ENCODE measurements at places on chromosomes 12 and 14.
A peak's percentile ranks its signal among the peaks of the same experiment; 100 is the strongest.

DNA sequence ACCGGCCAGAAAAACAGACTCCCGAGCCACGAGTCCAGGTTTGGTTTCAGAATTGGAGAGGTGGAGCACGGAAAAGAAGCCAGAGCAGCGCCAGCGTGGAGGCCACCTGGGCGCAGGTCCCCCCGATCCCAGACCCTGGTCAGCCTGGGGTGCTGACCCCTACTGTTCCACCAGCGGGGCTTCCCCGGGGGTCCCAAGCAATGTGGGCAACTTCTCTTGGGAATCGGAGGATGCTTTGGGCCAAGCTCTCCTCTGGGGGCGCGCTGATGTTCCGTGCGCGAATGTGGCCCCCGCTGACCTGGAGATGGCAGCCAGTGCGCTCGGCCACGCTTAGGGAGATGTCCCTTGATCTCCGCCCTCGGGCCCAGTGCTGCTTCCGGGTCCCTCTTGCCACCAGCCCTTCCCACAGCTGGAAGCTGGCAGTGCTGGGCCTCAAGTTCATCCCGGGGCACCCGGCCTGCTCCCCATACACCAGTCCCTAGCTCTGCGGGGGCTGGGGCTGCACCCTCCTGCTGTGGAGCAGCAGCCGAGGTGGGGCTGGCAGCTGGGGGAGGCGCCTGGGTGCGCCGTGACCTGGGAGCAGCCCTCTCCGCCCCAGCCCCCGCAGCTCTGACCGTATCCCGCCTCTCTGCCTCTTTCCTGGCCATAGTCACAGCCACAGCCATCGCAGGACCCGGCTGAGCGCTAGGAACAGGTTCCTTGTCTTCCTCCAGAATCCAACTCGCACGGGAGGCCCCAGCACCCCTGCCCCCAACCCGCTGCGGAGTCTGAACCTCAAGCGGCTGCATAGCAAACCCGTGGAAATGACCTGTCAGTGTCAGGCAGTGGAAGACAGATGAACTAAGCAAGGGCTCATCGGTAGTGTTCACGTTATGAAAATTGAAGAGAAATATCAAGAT is 91.2 kb downstream of the RCOR1 start:
- no peak for DNase-seq

DNA sequence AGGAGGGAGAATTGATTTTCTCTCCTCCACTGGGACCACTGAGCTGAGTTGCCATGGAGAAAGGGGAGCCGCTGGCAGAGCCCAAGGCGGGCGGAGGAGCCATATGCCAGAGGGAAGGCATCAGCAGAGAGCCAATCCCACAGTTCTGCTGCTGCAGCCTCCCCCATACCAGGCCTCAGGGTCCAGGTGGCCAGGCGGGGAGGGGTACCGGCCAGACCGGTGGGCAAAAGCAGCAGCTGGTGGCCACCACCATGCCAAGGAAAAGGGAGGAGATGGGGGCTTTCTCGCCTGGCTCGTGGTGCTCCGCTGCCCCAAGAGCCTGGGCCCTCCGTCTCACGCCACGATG is 72.8 kb downstream of the PITPNM2 start:
- no peak for DNase-seq

DNA sequence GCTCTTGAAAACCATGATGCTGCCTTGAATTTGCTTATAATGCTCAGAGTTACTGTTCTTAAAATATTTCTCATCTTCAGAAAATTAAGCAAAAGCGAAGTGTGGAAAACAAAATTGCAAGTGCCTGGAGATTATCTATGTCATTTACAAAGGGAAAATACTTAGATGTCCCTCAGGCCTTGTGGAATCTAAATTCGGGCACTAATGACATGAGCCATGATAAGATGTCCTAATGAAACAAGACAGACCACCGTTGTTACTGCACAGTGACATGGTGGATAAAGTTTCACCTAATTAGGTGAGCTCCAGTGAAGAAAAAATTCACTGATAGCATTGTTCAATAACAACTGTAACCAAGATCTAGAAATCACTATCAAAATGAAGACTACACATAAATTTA is 30.4 kb downstream of the PPP1R13B start:
- no peak for DNase-seq

GRCh38 chr12:31518680-31519227 is 72.2 kb downstream of the DENND5B start:
- peak; percentile 89 for DNase-seq

- DNase-seq = no peak
Measured at GRCh38 chr12:72077111-72077820, 138.6 kb downstream of the TPH2 start.

GRCh38 chr12:118328486-118329330 is 44.0 kb downstream of the TAOK3 start:
- no peak for DNase-seq

DNA sequence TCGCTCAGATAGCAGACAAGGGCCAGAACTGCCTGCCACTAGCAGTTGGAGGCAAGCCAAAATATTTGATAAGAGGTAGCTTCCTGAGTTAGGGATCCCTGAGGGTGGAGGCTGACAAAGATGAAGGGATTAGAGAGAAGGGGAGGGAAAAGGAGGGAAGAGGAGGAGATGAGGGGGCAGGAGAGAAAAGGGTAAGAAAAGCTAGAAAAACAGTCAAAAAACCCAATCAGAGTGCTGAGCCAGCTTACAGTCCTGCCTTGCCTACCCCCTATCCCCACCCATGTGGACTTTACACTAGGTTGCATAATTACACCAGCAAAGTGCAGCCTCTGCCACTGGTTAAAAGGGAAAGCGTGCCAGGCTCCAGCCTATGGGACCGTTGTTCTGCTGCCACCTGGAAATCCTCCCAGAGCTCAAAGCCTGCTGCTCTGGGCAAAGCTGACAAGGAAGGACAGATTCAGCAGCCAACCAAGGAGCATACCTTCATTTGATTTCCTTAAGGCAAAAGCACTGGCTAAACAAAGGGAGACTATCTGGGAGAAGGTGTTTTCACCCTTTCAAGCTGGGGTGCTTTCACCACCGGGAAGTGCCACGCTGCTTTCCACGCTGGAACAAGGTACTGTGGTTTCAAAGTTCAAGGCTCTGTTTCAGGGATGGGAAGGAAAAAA is 3.8 kb upstream of the NUMB start:
- no peak for DNase-seq

GRCh38 chr12:52013626-52014310 is 7.0 kb downstream of the TAMALIN start:
- no peak for DNase-seq

GRCh38 chr12:110927546-110927945 is 7.2 kb upstream of the MYL2 start:
- DNase-seq = no peak

DNA sequence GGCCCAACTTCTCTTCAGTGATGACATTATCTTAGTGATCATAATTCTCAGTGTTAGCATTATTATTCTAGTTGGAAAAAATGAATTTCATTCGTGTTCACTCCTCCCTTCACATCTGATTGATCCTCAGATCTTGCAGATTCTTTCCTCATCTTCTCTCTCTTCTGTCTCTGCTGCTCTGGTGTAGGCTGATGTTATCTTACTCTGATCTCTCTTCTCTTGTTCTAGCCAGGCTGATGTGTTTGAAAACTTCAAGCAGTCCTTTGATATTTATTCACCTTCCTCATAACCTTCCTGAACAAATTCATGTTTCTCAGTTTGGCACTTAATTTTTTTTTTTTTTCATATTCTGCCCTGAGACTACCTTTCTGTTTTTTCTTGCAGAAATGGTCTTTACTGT is 5.6 kb upstream of the TBK1 start:
- DNase-seq = no peak

DNA sequence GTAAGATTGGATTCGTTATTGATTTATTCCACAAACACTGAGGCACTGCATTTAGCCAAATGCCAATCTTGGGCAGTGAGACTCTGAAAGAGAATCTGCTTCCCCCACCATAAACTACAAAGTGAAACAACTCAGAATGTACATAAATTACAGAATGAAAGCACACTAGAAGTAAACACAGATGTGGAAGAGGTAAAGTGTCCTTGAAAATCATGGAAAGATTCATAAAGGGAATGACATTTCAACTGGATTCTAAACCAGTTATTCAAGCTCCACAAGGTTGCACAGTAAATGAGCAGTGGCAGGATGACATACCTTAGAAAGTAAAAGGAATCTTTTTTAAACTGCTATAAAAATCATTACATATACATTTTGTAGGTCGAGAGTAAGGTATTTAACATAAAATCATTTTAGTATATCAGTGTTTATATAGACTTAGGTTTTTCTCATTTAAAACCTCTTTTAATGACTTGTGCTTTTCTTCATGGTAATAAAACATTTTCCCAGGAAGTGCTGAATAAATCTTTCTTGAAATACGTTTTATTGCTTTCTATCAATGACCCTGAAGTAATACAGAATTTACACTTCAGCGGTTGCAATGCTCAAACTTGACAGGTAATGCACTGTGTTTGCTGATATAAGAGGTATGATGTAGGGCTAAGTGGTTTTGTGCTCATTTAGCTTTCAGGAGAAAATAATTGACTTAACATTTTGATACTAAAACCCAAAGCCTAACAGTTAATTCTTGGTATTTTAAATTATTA is 270.6 kb downstream of the NAV3 start:
- DNase-seq = no peak

DNA sequence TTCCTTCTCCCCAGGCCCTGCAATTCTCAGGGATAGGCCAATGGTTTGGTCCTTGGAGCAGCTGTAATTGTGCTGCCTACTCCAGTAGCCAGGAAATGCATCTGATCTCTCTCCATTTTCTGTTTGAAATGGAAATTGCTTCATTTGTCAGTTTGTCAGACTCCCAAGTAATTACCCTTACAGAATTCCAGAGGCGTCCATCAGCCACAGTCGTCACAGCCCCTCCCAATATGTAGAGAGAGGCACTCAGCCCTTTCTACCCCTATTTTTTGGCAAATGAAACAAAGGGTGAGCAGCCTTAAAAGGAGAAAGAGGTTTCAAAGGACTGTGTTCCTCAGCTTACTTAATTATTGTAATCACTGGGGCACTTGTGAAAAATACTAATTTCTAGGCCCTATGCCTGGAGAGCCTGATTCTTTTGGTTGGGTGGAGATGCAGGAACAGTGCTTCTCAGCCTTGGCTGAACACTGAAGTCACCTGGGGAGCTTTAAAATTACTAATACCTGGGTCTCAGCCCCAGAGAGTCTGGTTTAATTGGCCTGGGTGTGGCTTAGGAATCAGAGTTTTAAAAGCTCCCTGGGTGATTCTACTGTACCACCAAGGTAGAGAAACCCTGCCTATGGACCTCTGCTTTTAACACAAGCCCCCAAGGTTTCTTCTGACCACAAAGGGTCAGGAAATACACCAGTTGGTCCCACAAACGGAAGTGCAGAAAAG is 190.0 kb downstream of the EMP1 start:
- DNase-seq = no peak

DNA sequence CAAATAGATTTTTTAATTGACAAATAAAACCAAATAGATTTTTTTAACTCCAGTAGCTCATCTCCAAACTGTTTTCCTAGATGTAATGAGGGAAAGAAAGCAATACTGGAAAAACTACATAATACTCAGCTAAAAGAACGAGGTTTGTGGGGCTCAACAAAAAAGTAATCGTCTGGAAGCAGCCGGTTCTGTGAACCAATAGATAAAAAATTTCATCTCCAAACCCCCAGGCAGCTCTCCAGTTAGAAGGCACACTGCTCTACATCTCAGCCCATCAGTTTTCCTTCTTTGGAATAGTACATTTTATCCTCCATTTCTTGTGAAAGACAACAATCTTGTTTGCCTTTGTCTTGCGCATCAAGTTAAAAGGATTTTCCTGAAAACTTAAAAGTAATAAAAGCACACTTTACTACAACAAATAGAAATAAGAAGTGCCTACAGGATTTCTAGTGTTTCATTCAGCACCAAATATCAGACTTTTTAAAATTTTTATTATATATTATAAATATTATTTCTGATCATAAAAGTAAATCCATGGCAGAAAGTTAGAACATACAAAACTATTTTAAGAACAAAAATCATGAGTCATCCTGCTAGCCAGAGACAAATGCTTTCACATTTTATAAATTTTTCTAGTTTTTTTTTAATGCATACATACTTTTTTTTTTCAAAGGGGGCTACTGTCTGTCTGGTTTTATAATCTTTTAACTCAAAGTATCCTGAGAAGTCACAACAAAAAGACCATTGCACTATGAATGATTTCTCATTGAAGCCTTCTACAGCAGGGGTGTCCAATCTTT is 67.7 kb downstream of the EPS8 start:
- DNase-seq = no peak

- peak; percentile 51 for DNase-seq
Measured at GRCh38 chr12:2624543-2625288, 170.1 kb upstream of the FKBP4 start.

- DNase-seq = peak; percentile 62
Measured at GRCh38 chr14:105165134-105165704, 3.4 kb downstream of the JAG2 start.

GRCh38 chr14:71060825-71061455 is 153.7 kb downstream of the PCNX1 start:
- DNase-seq = no peak

DNA sequence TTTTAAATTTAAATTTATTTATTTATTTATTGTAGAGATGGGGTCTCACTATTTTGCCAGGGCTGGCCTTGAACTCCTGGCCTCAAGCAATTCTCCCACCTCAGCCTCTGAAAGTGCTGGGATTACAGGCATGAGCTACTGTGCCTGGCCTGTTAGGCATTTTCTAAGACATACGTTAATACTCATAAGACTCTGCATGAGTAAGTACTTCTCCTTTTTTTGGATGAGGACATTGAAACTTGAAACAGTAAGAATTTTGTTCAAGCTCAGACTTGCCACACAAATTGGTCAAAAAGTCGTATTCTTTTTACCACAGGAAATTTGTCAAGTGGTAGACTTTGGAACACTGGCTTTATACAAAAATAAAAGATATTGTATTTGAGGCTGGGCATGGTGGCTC is 187.4 kb upstream of the RASSF8 start:
- DNase-seq = no peak

DNA sequence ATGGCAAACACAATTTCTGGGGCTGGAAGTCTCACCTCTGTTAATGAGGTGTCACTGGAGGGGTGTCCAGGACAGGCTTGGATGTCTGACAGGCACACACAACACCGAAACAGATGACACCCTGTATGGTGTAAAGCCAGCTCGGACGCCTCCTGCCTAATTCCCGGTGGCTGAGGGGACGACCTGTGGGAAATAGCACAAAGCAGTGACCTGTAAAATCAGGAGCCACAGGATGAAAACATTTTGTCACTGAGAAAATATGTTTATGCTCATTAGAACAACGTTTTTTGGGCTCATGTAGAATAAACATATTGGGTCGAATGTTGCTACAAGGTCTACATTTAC is 285.0 kb upstream of the RTL1 start:
- no peak for DNase-seq

DNA sequence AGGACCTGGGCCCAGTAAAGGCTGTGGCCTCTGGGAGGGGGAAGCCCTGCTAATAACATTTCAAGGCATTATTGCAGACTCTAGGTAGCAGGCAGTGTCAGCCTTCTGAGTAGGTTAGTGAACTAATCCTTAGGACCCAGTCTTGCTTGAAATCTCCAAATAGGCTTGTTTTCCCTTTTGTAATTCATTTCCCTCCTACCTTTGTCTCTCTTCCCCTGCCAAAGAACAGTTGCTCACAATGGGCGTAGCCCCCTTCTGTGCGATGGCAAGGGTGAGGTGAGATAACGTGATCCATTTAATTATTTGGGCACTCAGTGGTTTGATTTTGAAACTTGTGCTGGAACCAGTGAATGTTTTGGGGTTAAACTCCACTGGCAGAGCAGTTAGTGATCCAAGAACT is 10.9 kb downstream of the PELI2 start:
- no peak for DNase-seq

- no peak for DNase-seq
Measured at GRCh38 chr12:102873077-102873476, 44.0 kb downstream of the PAH start.

GRCh38 chr14:35553808-35554207 is 19.8 kb downstream of the INSM2 start:
- no peak for DNase-seq
